SW 1271 (cell line): ENCODE measurements at places on chromosomes 7 and 10.

GRCh38 chr7:113292105-113292504 lies 173.8 kb upstream of the SMIM30 start:
- DNase-seq = no peak

GRCh38 chr10:86037096-86037495 lies 329.5 kb downstream of the GRID1 start:
- DNase-seq = no peak

DNA sequence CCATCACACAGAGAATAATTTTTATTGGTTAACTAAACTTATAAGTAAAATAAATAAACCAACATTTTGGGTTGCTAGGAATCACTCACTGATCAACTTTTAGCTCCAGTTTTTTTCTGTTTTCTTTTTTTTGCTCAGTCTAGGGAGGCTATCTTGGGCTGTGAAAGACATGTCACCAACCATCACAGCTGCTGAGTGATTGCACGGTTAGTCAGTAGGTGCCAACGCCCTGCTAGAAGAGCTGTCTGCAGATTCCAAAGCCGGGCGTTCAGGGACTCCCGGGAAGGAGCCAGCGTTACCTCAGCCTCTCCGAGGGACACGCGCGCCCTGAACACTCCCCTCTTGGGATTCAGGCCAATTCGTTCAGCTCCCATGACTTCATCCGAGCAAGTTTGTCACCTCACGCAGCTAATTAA lies 604 bp upstream of the STAM start:
- DNase-seq = no peak

DNA sequence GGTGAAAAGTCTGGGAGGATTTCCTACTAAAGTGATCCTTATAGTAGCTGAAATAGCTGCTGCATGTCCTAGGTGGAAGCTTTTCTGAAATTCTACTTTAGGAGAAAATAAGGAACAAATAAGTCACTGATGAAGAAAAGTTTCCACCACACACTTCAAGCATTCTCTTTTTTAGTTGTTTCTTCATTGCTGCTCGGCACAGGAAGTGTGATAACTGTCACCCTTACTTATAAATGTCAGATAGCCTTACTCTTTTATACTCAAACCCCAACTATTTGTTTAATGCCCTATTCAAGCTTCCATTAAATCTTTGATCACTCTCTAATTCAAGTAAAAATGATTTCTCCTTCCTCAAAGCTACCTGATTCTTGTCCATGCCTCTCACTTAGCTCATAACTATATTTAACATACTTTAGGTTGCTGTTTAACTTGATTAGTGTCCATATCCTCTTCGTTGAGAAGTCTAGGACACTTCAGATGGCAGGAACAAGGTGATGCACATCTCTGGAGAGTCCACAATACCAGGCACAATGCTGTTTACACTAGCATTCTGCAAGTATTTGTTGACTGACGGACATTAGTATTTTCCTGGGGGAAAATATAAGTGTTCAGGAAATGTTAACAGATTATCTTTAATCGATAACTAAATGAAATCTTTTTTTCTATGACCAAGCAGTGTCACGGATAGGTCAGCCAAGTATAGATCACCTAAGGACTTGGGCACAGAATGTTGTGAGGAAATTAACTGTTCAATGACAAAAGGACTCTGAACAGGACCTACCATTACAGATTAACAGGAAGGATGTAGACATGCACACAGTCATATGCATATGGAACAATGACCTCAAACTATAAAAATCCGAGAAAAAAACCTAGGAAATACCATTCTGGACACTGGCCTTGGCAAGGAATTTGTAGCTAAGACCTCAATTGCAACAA lies 67.4 kb downstream of the ZNF438 start:
- DNase-seq = no peak

GRCh38 chr7:142571581-142571980 lies 177.7 kb upstream of the PRSS1 start:
- no peak for DNase-seq

DNA sequence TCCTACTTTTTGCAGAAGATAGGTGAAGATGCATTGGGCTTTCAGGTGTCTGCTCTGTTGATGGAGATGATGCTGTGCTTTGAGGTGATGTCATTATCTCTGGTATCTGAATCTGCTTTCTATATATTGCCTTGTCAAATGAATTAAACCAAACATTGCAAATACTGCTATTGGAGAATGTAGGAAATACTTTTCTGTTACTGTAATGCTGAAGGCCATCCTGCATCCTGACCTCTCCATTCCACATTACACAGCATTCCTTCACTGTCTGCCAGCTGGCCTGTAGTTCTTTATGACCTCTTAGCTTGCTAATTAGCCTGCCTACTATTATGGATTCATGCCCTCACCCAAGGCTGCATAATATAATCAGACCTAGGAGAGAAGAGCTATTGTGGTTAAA lies 73.2 kb downstream of the VCL start:
- peak; percentile 64 for DNase-seq

GRCh38 chr10:63384001-63384400 lies 81.8 kb downstream of the JMJD1C start:
- no peak for DNase-seq

DNA sequence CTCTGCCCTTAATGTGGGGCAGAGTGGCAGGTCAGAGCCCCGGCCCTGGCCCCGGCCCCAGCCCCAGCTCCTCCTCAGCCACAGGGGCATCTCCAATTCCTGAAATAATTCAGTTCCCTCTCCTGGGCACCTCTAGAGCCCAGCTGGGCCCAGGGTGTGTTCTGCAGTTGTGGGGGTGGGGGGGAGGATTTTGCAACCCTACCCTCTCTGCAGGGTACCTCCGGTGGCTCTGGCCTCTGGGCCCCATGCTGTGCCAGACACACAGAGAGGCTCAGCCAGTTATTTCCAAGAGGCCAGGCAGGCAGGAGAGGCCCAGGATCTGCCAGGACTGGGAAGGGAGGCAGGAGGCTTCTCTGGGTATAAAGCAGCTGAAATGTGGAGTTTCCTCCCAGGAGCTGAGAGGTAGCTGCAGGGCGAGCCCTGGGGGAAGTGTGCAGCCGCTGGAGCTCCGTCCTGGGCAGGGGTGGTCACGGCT lies 47.9 kb downstream of the PWWP2B start:
- no peak for DNase-seq

GRCh38 chr7:35019179-35019729 lies 18.0 kb downstream of the DPY19L1 start:
- DNase-seq = no peak

DNA sequence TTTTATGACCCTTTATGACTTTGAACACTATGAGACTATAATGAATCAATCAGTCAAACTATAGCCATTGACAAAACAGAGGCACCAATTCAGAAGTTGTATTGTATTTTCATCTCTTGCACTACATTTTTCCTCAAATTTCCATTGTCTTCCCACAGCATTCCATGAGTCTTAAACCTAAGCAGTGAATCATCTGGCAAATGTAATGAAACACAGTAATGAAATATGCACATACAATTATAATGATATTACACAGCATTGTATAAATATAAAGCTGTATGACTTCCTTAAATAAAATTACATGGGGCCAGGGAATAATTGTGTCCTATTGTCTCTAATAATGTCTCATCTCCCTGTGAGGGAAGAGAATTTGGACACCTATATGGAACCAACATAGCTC lies 45.0 kb downstream of the VWDE start:
- no peak for DNase-seq

DNA sequence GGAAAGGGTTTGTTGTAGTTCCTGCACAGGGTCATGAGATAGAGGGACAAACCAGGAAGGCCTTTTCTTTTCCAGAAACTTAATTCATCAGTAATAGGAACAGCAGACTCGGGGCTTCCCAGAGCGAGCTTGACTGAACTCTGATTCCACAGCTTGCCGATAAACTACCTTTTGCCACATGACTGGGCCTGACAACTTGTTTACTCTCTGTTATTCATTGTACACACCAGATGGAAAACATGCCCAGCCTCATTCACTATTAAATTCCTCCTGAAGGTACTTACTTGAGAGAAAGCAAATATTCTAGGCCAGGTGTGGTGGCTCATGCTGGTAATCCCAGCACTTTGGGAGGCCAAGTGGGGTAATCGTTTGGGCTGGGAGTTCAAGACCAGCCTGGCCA lies 77.1 kb upstream of the FGFR2 start:
- no peak for DNase-seq

DNA sequence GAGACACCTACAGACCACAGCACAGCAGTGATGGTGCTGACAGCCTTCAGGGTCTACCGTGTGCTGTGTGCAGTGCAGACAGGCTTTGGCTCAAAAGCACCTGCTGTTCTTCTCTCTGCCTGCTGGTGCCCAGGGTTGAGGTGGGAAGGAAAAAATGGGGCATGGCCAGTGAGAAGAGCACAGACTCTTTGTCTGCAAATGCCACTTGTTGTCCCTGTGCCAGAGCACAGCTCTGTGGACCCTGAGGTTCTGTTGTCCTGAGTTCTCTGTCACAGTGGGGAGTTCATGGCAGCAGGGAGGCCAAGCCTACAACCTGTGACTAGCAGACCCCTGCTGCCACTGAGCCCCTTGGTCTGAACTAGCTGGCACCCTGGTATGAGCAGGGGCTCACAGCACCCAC lies 376.7 kb downstream of the GLRX3 start:
- no peak for DNase-seq

DNA sequence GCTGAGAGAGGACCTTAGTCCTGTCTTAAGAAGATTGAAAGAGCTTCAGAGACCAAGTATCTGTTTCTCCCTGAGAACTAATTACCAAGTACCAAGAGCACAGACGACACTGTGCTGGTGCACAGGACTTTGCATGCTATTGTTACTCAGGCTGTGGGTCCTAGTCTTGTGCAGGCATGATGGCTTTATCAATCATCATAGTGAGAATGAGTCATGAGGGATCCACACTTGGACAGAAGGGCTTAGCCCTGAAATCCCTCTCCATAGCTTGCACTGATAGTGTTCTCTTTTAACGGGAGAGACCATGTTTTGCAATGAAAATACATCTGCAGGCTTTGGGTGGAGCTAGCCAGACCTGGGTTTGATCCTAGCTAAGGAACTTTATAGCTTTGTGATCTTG lies 93.3 kb downstream of the SORCS3 start:
- no peak for DNase-seq

DNA sequence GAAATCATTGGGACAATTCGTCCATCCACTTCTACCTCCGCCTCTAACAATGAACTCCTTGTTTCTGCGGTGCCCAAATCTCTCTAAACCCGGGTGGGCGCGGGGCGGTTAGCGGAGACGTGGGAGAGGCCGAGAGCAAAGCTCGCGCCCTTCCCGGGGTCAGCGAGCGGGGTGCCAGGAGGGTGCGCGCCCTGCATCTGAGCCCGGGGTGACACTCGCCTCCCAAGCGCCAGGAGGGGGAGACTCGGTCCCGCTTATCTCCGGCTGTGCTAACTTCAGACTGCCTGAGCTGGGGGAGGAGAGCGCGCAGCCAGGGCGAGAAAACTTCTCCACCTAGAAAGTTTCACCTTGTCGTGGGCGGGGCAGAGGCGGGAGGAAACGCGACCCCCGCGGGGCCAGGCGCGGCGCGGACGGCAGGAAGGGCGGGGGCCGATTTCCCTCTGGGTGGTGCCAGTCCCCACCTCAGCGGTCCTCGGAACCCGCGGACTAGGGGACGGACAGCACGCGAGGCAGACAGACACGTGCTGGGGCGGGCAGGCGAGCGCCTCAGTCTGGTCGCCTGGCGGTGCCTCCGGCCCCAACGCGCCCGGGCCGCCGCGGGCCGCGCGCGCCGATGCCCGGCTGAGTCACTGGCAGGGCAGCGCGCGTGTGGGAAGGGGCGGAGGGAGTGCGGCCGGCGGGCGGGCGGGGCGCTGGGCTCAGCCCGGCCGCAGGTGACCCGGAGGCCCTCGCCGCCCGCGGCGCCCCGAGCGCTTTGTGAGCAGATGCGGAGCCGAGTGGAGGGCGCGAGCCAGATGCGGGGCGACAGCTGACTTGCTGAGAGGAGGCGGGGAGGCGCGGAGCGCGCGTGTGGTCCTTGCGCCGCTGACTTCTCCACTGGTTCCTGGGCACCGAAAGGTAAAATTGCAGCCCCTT lies at the start of gene MET:
Gene MET (plus strand): TSS at position 516 of the 915 bp plus-strand sequence. CDS start 26,889 bp downstream, outside the sequence.
- DNase-seq = peak; percentile 74

- DNase-seq = no peak
Measured at GRCh38 chr7:103795787-103796186, 193.7 kb downstream of the RELN start.

- DNase-seq = no peak
Measured at GRCh38 chr10:100027416-100027815, 17.7 kb upstream of the DNMBP start.
